ENCODE measurements at places on chromosomes 4 and X.

- H3K27ac ChIP-seq = no peak overlapping the region
- H3K36me3 ChIP-seq = no peaks in the 10 kb centered on the region
- no peak overlapping the region for H3K4me3 ChIP-seq
- DNase-seq = no peak
- no peaks in the 10 kb centered on the region for H3K4me1 ChIP-seq
Measured at GRCh38 chr4:18803781-18804180, 782.2 kb upstream of the LCORL start.

DNA sequence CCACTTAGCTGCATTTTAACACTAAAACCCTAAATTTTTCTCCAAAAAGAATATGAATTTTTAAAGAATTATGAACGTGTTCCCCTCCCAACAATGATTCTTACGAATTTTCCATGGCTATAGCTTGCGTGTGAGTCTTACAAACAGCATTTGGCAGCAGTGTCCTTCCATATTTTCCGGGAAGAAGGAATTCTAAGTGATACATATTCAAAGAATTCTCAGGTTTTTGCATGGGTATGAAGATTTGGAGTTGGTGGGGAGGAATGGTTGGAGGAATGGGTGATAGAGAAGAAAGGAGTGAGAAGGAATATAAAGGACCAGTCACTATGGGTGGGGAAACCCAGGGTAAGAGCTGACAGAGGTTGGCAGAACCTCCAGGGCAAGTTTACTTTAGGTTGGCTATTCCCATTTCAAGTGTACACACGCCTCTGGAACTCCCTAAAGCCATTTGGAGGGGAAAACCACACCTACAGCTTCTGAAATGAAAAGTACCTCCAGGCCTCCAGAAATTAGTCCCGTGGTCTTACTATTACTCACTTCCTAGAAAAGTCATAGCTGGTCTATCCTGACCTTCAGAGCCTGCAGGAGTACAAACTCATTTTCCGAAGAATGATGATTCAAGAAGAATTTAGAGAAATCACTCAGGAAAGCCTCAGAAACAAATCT, 420.8 kb upstream of the DIPK2B start:
- no peaks in the 10 kb centered on the region for H3K27me3 ChIP-seq
- no peak overlapping the region for H3K4me3 ChIP-seq
- no peaks in the 10 kb centered on the region for H3K4me1 ChIP-seq

- H3K27ac ChIP-seq = no peak overlapping the region
- H3K36me3 ChIP-seq = no peaks in the 10 kb centered on the region
- DNase-seq = peak; percentile 76
- no peaks in the 10 kb centered on the region for H3K27me3 ChIP-seq
- H3K4me3 ChIP-seq = no peak overlapping the region
Measured at GRCh38 chr4:156763511-156763910, 208.1 kb downstream of the PDGFC start.

DNA sequence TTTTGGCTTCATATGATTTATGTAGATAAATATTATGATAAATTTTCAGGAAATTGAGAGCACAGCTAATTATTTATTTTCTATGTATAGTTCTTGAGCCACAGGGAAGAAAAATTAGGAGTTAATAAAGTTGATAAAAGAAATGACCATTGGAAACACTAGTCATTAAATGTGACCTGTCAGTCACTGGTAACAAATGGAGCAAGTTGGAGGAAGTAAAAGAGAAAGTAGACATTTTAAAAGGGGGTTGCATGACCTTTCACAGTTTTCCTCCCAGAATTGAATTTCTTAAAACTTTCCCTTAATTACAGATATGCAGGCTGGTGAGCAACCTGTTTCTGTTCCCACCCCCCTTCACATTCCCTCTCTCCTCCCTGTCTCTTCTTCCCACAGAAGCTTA, 5.3 kb downstream of the SMIM9 start:
- H3K36me3 ChIP-seq = no peaks in the 10 kb centered on the region
- DNase-seq = no peak
- H3K4me3 ChIP-seq = no peak overlapping the region
- no peaks in the 10 kb centered on the region for H3K27me3 ChIP-seq

DNA sequence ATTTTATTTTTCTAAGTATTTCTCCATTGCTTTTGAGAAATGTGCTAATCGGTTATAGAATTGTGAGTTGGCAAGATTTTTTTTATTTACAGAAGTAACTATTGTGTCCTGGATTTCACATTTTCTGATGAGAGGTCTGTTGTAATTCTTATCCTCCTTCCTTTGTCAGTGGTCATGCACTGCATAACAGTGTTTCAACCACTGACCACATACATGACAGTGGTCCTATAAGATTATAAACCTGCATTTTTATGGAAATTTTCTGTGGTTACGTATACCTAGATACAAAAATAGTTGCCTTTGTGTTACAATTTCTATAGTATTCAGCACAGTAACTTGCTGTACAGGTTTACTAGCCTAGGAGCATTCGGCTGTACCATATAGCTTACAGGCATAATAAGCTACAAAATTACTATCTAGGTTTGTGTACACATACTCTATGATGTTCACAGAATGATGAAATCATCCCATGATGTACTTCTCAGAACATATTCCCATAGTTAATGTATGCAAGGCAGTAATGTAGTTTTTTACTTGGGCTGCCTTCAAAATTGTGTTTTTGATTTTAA, 47.8 kb downstream of the APELA start:
- DNase-seq = no peak
- no peak overlapping the region for H3K27ac ChIP-seq
- H3K27me3 ChIP-seq = no peaks in the 10 kb centered on the region
- H3K36me3 ChIP-seq = no peaks in the 10 kb centered on the region
- no peak overlapping the region for H3K4me3 ChIP-seq

DNA sequence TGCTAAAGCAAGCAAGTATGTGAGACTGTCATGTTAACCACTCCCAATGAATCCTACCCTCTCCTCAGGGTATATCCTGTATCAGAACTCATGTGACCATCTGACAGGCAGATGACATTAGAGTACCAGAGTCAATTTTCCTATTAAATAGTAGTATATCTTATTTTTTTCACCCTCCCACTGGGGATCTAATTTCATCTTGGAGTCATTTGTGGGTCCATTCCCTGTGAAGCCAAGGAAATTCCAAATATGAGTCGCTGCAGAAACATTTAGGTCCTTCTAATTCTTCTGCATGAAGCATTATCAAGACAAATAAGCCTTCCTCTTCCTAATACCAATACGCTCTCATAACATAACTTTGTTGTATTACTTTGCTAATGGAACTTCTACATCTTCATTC, 52.2 kb upstream of the BLTP1 start:
- no peak overlapping the region for H3K27ac ChIP-seq
- no peaks in the 10 kb centered on the region for H3K27me3 ChIP-seq
- no peaks in the 10 kb centered on the region for H3K4me1 ChIP-seq
- no peaks in the 10 kb centered on the region for H3K36me3 ChIP-seq
- H3K4me3 ChIP-seq = no peak overlapping the region

DNA sequence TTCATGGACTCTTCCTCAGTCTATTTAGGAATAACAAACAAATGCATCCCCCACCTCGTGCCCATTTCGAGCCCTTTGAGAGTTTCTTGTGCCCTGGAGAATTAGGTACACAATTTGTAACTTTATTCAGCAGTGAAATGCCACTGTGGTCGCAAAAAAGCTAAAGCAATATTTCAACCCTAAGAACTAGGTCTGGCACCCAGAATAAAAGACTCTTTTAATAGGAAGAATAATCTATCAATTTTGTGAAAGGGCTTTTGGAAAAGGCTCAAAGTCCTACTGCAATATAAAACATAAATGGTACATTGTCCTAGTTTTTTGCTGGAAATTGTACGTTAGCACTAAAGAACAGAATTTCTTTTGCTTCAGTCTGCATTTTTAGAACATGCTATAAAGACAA, 304.6 kb upstream of the TENM3 start:
- H3K27ac ChIP-seq = no peak overlapping the region
- no peaks in the 10 kb centered on the region for H3K36me3 ChIP-seq
- no peaks in the 10 kb centered on the region for H3K4me1 ChIP-seq

DNA sequence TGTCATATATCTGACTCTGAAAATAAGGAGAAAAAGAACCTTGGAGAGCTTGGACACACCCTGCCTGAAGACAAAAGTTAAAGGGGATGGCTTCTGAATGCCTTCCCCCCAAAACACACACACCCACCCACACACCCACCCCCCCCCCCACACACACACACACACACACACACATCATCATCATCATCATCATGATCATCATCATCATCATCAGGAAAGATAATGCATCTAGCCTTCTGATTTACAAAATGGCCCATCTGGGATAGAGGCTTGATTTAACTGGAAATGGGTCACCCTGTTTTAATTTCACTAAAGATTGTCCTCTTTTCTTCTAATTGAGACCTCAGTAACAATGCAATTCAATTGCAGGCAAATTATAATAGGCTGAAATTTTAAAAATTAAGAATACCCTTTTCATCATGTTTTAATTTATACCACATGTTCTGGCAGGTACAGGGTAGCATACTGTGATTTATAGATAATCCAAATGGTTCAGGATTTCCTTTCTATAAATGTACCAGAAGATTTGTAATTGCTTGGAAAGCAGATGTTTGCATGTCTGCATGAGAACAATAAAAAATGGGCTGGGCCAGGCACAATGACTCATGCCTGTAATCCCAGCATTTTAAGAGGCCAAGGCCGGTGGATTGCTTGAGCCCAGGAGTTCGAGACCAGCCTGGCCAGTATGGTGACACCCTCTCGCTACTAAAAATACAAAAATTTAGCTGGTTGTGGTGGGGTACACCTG, 56.5 kb downstream of the TRIM2 start:
- no peak overlapping the region for H3K27ac ChIP-seq
- no peaks in the 10 kb centered on the region for H3K4me1 ChIP-seq
- no peak for DNase-seq
- H3K36me3 ChIP-seq = no peaks in the 10 kb centered on the region
- H3K27me3 ChIP-seq = no peaks in the 10 kb centered on the region

DNA sequence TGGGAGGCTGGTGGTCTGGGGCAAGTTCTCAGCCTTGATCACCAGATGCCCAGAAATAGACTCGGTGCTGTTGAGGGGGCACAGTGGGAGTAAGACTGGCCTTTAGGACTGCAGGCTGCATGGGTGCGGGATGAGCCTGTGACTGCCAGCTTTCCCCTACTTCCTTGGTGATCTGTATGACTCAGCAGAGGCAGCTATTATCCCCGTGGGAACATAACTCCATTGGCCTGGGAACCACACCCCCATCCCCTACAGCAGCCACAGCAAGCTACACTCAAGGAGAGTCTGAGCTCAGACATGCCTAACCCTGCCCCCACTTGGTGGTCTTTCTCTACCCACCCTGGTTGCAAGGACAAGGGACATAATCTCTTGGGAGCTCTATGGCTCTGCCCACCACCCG, 20.6 kb downstream of the CLIC2 start:
- H3K27ac ChIP-seq = no peak overlapping the region
- H3K27me3 ChIP-seq = no peaks in the 10 kb centered on the region
- no peaks in the 10 kb centered on the region for H3K4me1 ChIP-seq
- H3K36me3 ChIP-seq = no peaks in the 10 kb centered on the region

- H3K27me3 ChIP-seq = no peaks in the 10 kb centered on the region
- no peak for DNase-seq
- H3K4me1 ChIP-seq = no peaks in the 10 kb centered on the region
- H3K36me3 ChIP-seq = no peaks in the 10 kb centered on the region
Measured at GRCh38 chrX:146881521-146881920, 67.0 kb upstream of the CXorf51A start.

GRCh38 chr4:101169044-101170014, 178.0 kb downstream of the PPP3CA start:
- no peak overlapping the region for H3K4me3 ChIP-seq
- H3K36me3 ChIP-seq = no peaks in the 10 kb centered on the region
- peak; percentile 42 for DNase-seq
- no peaks in the 10 kb centered on the region for H3K27me3 ChIP-seq
- no peaks in the 10 kb centered on the region for H3K4me1 ChIP-seq

DNA sequence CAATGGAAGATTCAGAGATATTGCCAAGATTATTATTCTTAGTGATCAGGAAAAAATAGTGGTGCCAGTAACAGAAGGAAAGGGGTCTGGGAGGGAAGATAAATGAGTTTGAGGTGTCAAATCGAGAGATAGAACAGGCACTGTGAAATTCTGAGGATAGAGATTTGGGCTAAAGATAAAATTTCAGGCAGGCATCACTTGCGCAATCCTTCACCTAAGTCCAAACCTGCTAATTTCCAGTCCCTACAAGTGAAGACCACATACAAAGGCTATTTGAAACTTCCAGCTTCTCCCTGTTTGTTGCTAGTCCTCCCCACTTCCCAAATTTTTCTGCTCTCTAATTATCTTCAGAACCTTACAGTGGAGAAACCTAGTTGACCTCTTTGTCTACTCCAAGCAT, 494.6 kb downstream of the MAGEE1 start:
- H3K27ac ChIP-seq = no peak overlapping the region
- no peaks in the 10 kb centered on the region for H3K4me1 ChIP-seq
- no peaks in the 10 kb centered on the region for H3K27me3 ChIP-seq
- DNase-seq = no peak

DNA sequence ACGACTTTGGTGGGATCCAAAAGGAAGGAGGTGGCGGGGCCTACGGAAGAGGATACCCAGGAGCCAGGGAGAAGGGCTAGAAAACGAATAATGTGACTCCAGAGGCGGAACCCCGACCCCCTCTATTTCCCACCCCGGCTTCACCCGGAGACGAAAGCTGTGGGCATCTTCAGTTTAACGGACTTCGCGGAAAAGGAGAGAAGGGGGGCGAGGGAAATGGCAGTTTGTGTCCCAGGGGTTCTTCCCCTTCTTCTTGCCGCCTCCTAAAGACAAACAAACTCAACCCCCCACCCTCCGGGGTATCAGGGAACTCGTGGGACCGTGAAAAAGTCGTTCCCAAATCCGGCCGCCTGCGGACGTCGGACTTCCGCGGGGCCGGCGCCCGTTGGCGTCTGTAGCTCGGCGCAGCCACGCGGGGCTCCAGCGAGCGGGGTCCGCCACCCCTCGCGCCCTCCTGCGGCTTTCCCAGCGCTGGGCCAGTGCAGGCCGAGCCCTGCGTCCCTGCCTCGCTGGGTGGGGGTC, 3.6 kb upstream of the LEF1 start:
- H3K27ac ChIP-seq = no peak overlapping the region
- H3K4me3 ChIP-seq = peak overlapping the region; percentile 12

GRCh38 chr4:42172921-42173320, 20.5 kb upstream of the BEND4 start:
- DNase-seq = no peak
- H3K4me1 ChIP-seq = no peaks in the 10 kb centered on the region
- H3K27me3 ChIP-seq = no peaks in the 10 kb centered on the region
- no peak overlapping the region for H3K27ac ChIP-seq
- H3K36me3 ChIP-seq = no peaks in the 10 kb centered on the region
- no peak overlapping the region for H3K4me3 ChIP-seq

- peak overlapping the region; percentile 97 for H3K4me3 ChIP-seq
- no peaks in the 10 kb centered on the region for H3K36me3 ChIP-seq
- no peaks in the 10 kb centered on the region for H3K27me3 ChIP-seq
Measured at GRCh38 chr4:25161593-25161950, 1.3 kb upstream of the SEPSECS start.

- no peak for DNase-seq
- H3K4me3 ChIP-seq = no peak overlapping the region
Measured at GRCh38 chrX:53227224-53227765, 2.3 kb upstream of the KDM5C start.

- H3K4me3 ChIP-seq = no peak overlapping the region
- H3K27ac ChIP-seq = no peak overlapping the region
- no peak for DNase-seq
- H3K4me1 ChIP-seq = no peaks in the 10 kb centered on the region
Measured at GRCh38 chrX:87710580-87710979, 193.0 kb downstream of the KLHL4 start.
